ENCODE measurements at places on chromosomes 2 and 18.
A peak's percentile ranks its signal among the peaks of the same experiment; 100 is the strongest.

- DNase-seq, result no peak
Observed at GRCh38 chr2:188897096-188897495, 77.1 kb upstream of the COL3A1 start.

GRCh38 chr2:164721430-164721829, 100.1 kb upstream of the GRB14 start:
- no peak for DNase-seq

- no peak for DNase-seq
Observed at GRCh38 chr2:73701968-73702665, 35.0 kb downstream of the TPRKB start.

DNA sequence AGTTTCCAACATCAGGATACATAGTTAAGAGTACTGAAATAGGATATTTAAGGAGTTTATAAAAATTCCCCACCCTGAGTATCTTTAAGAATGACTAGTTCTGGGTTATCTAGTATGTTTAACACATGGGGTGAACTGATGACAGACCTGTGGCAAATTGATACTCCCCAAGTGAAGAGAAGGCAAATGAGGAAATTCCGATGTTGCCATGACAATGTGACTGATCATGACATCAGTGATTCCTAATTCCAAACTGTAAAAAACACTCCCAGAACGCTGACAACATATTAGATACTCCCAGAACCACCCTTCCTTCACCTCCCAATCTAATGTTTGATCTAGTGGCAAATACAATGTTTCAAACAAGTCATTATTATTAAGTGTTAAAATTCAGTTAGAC, 77.6 kb downstream of the RBMS1 start:
- no peak for DNase-seq

GRCh38 chr2:144666032-144666431, 146.1 kb upstream of the ZEB2 start:
- DNase-seq, result no peak

DNA sequence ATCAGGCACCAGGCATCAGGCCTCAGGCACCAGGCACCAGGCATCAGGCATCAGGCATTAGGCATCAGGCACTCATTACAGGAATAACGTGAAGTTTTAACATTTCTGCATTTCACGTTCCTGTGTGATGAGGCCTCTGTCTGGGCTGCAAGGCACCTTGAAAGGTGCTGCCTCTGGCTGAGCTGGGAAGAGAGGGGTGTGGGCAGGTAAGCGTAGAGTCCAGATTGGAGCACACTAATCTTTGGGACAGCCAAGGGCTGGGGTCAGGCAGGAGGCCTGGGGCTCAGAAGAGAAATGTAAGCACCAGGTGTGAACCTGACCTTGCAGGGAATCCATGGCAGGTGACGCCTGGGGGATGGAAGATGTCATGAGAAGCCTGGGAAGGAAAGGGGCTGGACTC, 25.3 kb upstream of the SNTG2 start:
- no peak for DNase-seq

DNA sequence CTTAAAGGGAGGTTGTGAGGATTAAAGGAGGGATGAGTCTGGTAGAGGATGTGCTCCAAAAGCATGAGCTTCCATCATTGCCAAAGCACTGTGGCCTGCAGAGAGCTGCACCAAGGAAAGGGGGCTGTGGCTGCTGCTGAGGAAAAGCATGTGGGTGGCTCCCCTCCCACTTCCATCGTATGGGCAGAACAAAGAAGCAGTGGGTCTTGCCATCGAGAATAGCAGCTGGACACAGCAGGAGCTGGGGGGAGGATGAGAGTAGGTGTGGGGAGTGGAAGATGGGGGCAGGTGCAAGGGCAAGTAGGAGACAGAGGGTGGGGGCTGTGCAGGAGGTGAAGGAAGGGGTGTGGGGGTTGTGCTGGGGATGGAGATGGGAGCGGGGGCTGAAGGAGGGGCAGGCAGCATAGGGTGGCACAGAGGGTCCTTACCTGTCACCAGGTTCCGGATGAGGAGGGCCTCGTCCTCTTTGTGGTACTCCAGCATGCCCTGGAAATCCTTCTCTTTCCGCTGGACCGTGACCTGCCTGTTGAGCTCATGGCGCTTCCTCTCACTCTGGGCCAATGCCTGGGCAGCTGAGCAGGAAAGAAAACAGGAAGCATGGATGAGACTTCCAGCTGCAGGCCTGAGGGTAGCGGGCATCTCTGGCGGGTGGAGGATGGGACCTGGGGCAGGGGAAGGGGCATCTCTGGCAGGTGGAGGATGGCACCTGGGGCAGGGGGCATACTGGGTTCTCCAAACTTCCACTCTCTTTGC, 33.6 kb upstream of the ACAA2 start:
- peak; percentile 64 for DNase-seq

DNA sequence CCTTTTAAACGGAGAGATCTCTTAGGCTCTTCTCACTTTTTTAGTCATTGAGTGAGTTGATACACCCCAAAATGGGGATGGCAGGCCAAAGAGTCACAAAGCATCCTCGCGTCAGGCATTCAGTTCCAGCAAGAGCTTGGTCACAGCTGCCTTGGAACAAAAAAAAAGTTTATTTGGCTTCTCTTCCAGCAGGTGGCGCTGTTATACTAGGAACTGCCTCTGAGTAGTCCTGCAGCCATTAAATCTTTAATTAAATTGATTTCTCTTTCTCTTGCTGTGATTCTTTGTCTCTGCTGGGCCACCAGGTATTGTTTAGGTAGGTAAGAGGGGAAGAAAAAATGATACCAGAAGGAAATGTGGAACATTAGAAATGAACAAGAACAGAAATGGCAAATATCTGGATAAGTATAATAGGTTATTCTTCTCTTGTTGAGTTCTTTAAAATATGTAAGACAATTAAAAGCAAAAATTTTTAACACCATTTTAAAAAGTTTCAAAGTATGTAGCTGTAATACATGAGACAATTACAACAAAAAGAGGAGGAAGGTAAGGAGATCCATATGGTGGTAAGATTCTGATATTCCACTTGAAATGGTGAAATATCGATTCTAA, 175.1 kb downstream of the GALNT1 start:
- no peak for DNase-seq

All from spleen (tissue), 13 donors.